HT1080 (cell line): ENCODE measurements at places on chromosomes 1 and 21. TPM values are rescaled to one million over a fixed set of nuclear protein-coding genes. Genes with fewer than 3 reads are reported as not detected.

The TGFB2 gene
- 2.4 and 3.2 TPM in 2 replicates for total RNA-seq

The RIPPLY3 gene
- total RNA-seq, result not detected in 2 replicates

The ASAP3 gene
- 1.7 and 2.2 TPM in 2 replicates for total RNA-seq

DNA sequence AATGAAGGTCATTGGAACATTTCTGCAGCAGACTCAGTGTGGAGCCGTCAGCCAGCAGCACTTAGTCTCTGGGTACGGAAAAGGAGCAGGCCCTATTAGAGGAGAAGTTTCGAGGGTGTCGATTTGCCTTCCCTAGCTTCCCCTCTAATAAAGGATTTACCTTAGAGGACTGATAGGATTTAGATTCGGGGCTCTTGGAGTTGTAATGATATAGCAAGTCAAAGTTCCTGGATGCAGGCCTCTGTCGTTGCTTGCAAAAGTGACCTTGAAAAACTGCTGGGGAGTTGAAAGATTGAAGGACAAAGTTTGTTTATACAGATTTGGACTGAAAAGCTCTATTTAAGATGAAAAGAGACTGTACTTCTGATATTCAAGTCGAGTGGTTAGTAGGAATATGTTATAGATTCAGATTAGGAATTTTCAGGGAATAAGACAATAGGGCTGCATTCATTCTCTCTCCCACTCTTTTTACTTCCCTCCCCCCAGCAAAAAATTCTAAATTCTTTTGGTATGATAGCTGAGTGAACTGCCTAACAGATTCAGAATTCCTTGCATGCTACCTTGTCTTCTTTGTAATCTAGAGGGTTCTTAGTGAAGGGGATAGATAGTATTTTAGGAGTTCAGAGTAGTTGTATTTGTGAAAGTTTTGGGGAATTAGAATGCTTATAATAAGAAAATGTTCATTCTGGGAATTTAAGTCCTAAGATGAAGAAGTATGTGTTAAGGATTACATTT, 19.2 kb downstream of the NFYC start:
- DNase-seq, result no peak

- no peak for DNase-seq
Measured at GRCh38 chr1:214022810-214023425, 35.1 kb downstream of the PROX1 start.

- no peak for DNase-seq
Measured at GRCh38 chr1:33824971-33825370, 38.9 kb upstream of the HMGB4 start.

GRCh38 chr1:25816112-25816718, 3.5 kb upstream of the MTFR1L start:
- no peak for DNase-seq

GRCh38 chr1:171513743-171514142, 28.4 kb downstream of the PRRC2C start:
- DNase-seq, result no peak

DNA sequence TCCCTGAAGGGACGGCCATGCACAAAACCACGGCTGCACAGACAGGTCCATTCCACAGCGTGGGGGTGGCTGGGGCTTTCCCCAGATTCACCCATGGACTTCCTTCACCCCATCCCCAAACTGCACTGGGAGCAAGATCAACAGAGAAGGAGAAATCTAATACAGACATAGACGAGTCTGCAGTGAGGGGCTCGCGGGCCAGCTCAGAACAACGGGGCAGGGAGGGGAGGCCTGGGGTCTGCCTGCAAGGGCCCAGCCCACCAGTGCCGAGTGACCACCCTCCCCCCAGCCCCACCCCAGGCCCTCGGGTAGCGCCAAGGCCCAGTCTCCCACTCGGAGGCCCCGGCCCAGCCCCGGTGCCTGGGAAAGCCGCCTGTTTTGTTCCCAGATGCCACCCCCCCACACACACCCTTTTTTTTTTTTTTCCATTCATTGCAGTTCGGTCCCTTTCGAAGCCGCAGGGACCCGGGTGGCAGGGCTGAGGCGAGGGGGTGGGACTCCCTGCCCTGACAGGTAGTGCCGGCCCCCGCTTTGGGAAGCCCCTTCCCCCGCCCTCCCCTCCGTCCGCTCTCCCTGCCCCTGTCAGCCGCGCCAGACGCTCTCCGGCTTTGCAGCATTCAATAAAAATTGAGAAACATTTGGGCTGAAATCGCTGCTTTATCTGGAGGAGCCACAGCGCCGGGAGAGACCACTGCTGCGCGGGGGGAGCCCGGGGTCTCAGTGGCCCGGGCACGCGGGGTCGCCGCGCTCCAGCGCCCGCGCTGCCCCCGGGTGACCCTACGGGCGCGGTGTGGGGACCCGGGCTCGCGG, 543 bp upstream of the EPHB2 start:
- DNase-seq, result no peak

DNA sequence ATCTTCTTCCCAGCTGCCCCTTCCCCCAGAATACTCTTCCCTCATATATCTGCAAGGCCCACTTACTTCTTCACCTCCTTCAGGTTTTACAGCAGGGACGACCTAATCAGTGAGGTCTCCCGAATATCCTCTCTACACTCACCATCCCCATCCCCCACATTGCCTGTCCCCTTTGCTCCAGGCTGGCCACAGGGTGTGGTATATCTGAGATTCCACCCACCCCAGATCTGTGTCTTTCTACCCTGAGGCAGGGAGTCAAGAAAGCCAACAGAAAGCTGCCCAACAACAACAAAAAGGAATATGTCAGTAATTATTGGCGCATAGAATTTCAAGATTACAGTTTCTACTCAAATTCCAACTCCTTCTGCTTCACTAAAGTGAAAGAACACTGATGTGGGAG, 30.0 kb upstream of the OPRD1 start:
- DNase-seq, result no peak

DNA sequence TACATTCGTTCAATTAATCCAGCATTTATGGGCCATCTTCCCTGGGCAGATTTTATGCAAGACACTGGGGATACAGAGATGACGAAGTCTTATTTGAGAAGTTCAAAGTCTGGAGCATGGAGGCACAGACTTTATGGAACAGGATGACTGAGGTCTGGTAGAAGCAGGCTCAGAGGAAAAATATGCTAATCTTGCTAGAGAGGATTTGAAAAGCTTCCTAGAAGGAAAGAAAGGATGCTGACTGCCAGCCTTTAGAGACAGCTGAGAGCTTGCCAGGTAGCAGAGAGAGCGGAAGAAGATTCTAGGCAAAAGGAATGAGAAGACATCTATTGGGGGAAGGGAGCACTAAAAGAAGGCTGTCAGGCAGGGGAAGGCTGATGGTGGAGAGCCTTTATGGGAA, 75.5 kb upstream of the ATP5PO start:
- DNase-seq, result no peak
